ENCODE measurements at places on chromosomes 5 and 9. TPM values are rescaled to one million over a fixed set of nuclear protein-coding genes. Genes with fewer than 3 reads are reported as not detected.

GRCh38 chr9:28270156-28270555 lies 696.9 kb upstream of the C9orf72 start:
- DNase-seq = no peak

DNA sequence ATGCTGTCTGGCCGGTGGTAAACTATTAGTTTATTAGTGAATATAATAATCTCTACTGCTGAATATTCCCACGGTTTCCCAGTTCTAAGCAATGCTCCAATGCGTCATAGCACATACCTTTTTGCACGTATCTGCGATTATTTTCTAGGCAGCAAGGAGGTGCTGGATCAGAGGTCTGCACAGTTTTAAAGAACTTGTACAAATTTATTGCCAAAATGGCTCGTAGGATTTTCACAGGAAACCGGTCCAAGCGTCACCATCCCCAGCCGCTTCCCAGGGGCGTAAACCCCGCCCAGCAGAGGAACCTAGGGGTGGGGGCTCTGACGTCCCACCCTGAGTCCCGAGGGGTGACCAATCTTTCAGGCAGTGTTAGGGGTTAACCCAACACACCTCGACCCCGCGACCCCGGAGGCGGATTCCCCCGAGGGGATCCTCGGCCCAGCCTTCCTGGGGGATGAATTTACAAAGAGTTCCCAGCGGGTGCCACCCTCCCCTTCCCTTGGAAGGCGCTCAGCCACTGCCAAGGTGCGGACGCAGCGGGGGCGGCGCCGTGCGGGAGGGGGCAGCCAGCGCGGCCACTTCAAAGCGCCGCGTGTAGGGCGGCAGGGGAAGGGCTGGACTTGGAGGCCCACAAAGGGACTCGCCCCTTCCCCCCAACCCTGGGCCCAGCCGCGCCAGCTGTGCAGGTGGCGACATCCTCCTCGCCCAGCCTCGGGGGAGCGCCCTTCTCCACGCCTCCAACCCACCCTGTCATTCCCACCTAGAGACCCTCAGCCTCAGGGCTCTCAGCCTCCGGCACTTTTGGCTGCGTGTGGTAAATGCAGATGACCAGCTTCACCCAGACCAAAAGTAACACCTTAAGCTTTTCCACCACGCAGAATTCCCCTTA lies 43.5 kb upstream of the TCF7 start:
- DNase-seq = peak; percentile 50

GRCh38 chr5:68271124-68271523 lies 55.6 kb downstream of the PIK3R1 start:
- no peak for DNase-seq

DNA sequence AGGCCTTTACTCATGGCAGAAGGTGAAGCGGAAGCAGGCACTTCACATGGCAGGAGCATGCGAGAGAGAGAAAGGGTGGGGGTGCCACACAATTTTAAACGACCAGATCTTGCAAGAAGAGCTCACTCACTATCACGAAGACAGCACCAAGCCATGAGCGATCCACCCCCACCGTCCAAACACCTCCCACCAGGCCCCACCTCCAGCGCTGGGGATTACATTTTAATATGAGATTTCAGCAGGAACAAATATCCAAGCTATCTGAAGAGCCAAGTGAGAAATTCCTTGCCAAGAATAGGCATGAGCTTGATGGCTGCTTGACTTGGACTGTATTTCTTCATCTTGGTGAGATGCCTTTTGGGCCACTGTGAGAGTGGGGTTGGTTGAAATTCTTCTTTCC lies 88.0 kb downstream of the PDZD2 start:
- DNase-seq = no peak

GRCh38 chr9:129146441-129146941 lies 31.6 kb downstream of the IER5L start:
- no peak for DNase-seq

DNA sequence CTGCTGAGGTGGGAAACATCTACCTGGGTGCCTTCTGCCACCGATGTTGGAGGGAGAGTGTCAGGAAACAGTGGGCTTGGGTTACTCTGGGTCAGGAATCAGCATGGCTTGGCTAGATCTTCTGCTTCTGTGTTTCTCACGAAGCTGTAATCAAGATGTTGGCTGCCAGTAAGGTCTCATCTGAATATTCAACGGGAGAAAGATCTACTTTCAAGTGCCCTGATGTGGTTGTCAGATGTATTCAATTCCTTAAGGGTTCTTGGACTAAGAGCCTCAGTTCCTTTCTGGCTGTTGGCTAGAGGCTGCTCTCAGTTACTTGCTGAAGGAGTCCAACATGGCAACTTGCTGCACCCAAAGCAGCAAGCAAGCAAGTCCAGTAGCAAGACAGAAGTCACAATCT lies 41.9 kb upstream of the STOM start:
- DNase-seq = no peak

DNA sequence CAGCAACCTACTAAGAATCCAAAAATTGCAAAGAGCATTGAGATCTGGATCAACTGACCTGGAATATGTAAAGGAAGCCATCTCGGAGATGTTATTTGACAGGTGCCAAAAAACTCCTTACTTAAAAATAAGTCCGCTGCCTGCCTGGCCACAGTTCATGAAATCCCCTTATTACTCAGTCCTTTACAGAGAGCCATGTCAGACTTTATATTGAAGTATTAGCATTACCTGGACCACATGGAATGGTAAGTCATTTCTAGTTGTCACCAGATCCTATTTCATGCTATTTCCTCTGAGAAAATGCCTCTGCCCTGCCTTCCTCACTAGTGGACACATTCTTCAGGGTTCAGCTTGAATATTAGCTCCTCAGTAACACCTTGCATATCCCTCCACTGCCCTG lies 115.7 kb downstream of the DEPDC1B start:
- no peak for DNase-seq

- peak; percentile 63 for DNase-seq
Measured at GRCh38 chr9:95515272-95516113, 1.3 kb downstream of the PTCH1 start.

DNA sequence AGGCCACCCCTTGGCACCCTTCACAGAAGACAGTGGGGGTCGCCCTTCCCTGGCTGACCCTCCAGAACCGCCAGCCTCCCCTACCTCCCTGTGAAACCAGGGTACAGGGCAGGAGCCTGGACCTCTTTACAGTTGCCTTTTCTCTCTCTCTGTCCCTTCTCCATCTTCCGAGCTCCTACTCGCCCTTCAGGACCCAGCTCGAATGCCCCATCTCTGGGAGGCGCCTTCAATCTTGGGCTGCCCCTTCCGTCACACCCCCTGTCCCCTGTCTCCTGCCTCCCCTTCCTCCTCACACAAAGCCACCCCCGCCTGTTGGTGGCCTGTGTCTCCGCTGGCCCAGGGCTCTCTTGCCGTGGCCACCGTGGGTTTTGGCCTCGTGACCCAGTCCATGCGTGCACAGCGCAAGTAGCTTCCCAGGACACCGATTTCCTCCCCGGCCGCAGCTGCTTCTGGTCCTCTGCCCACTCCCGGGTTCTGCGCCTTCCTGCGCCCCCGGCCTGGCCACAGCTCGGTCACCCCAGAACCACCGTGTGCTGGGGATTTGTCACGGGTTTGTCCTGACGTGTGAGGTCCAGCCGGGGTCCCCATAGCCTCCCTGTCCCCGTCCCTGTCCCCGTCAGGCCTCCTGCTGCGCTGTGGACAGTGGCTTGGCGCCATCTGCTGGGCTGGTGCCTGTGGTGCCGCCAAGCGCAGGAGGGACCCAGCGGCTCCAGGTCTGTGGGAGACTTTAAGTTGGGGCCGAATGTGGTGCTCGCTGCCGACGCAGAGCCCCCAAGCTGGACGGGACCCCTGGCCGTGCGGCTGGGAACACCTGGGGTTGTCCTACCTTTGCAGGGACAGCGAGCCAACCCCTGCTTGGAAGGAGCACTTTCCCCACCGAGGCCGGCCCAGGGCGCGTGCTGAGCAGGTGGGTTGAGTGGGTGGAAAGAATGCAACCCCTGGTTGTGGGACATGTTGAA lies 4.0 kb upstream of the TMEM250 start:
- peak; percentile 87 for DNase-seq

- no peak for DNase-seq
Measured at GRCh38 chr9:10208691-10209069, 404.1 kb downstream of the PTPRD start.

- no peak for DNase-seq
Measured at GRCh38 chr5:128965638-128966302, 482 bp downstream of the SLC27A6 start.

DNA sequence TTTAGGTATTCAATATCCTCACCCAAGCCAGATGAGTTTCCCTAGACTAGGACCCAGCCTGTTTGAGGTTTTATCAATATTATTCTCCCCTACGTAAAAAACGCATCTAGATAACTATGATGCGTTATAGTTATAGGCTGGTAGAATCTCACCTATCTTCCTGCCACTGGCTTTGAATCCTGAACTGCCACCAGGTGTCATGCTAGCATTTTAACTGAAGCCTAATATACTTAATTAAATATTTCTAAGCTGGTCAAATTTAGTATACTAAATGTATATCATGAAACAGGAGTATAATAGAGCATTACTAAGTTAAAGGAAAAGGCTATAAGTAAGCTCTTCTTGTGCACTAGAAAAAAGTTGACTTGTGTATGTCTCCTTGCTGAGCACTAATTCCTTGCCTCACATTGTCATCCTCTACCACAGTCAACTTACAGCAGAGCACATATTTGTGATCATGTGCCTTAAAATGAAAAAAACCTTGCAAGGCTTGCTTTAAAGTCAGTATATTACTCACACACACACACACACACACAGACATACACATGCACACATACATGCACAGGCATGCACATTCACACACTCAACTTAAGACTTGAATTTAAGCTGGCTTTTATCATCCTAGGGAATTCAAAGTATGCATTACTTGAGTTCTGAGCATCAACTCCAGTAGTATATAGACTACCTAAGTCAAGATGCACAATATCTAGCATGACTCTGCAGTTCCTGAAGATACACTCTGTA lies 303.4 kb downstream of the ADGRV1 start:
- DNase-seq = no peak

GRCh38 chr9:117160254-117160653 lies 254.6 kb downstream of the ASTN2 start:
- DNase-seq = no peak

- no peak for DNase-seq
Measured at GRCh38 chr9:94135222-94135621, 51.0 kb downstream of the PTPDC1 start.

GRCh38 chr9:134738869-134739659 lies 97.5 kb downstream of the COL5A1 start:
- DNase-seq = peak; percentile 59

DNA sequence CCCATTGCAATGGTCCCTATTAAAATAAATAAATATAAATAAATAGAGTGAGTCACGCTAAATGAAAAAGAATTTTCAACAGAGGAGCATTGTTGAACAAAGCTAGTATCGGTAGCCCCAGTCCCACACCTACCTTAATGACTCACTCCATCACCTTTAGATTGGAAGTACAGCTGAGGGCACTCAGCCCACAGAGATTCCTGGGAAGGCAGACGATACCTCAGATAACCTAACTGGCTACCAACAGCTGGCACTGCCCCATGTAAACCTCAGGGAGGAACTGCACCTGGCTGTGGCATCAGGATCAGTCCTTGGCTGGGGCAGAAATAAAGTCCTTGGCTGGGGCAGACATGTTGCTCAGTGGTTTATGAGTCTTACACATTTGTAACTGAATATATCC lies 49.3 kb downstream of the SPRY4 start:
- DNase-seq = no peak

DNA sequence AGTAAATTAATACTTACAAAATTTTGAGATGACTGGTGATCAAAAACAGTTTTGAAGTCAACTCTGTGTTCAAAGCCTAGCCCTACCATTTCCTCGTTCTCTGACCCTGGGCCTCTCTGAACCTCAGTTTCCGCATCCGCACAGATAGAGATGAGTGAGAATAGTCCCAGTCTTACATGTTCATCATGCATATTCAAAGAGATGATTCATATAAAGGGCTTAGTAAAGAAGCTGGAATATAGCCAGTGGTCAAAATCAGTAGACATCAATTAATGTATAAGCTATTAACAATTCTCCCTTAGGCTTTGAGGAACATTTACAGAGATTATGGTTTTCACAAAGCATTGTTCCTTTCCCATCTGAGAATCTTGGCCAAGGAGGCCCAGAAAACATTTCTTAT lies 250.6 kb downstream of the SPOCK1 start:
- DNase-seq = no peak

DNA sequence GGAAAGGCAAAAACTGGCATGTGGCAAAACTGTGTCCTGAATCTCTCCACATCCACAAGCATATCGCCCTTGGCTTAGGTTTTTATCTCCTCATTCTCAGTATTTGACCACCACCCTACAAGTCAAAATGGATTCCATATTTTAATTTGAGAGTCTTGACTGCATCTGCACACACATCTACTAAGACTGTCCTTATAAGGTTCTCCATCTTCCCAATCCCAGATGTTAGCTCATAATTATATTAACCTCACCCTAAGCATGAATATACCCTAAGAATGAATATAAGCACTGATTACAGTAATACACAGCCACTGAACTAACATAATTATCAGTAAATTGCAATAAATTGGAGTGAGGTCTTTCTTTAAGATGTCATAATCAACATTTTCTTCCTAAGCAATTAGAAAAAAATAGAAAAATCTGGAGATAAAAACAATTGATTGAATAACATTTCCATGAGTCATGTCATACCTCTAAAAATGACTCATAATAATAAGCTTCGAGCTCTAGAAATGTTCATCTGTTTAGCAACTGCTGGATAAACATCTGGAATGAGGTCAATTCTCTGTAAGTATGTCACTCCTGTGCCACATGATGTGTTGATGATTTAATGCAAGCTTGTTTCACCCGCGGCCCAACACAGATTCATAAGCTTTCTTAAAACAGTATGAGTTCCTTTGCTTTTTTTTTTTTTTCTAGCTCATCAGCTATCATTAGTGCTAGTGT lies 39.9 kb upstream of the PAM start:
- DNase-seq = no peak

GRCh38 chr5:90962481-90962880 lies 403.9 kb downstream of the ADGRV1 start:
- DNase-seq = no peak

DNA sequence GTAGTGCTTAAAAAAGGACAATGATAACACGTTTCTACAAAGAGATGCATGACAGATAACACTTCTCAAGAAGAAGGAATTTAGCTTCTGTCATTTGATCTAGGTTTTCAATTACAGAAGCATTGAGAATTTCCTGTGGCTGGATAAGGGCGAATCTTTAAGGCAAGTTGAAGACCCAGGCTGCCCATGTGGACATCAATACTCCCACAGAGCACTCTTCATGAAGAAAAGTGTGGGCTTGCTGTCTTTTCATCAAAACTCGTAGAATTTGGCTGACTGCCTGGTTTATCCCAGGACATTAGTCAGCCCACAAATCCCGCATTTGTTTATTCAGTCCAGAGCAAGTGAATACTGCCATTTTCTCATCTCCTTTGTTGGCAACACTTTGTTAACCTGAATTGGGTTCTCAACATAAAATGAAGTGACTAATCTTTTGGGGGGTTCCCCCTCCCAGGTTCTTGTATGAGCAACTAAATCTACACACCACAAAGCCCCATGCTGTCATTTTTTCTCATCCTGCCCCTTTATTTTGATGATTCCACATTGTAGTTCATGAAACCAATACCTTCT lies 43.4 kb upstream of the CDKN2B start:
- no peak for DNase-seq

GRCh38 chr5:117954331-117954730 lies 1034.0 kb downstream of the DTWD2 start:
- DNase-seq = no peak

The EDIL3 gene
- total RNA-seq = not detected

The SLCO6A1 gene
- total RNA-seq = not detected

The PCDHGB4 gene
- not detected for total RNA-seq

The ATP10B gene
- total RNA-seq = not detected

The TRIM36 gene
- total RNA-seq = 0.26 TPM

The SLC25A51 gene
- total RNA-seq = 30.8 TPM

The PLPPR1 gene
- total RNA-seq = not detected

The GOLGA1 gene
- 23.4 TPM for total RNA-seq

The KIF4B gene
- total RNA-seq = not detected

The IL6ST gene
- 46.1 TPM for total RNA-seq

Data from activated naive CD8-positive, alpha-beta T cell treated with anti-CD3 and anti-CD28 coated beads, Interleukin-2, amount 10 ng/mL, durations not matched to agents 7 days and 5 days (primary cell).